ENCODE measurements at places on chromosomes 2 and 18.

GRCh38 chr18:79519751-79520477 is 124.2 kb downstream of the NFATC1 start:
- DNase-seq: peak; percentile 15

- no peak for DNase-seq
Observed at GRCh38 chr18:51390702-51391101, 193.2 kb upstream of the MEX3C start.

- no peak for DNase-seq
Observed at GRCh38 chr18:7233134-7233810, 2.4 kb downstream of the LRRC30 start.

DNA sequence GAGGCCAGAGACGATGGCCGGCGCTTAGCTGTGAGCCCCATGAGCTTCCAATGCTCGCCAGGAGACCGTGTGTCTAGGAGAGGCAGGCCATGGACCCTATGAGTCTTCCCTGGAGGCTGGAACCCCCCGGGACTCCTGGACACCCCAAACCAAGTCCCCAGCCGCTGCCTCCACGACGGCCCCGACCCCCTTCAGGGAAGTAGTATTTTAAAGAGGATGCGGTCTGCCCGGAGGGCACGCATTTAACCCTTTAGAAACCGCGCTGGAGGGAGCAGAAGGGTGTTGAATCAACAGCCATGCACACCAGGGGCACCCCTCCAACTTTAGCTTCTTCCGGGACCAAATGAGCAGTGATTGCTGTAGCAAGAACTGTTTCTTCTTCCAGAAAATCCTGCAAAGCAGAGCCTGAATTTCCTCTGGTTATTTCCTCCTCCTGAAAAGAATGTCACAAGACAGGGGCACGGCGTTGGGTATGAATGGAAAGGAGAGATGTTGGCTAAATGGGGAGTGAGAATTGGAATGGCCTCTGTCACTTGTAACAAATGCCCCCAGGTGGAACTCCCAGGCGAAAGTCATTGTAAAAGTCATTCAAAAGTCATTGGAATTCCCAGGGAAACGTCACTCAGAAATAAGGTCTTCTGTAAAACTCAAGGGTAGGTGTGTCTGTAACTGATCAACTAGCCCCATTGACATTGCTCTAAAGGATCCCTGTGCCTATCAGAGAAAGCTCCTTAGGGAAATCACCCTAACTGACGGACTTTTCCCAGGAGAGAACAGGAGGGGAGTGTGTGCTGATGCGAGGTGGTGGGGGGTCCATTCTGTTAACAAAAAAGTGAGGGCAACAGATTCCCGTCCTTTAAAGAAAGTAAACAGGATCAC is 5.8 kb upstream of the GBX2 start:
- no peak for DNase-seq

GRCh38 chr2:99520813-99521212 is 31.0 kb upstream of the REV1 start:
- DNase-seq: no peak

GRCh38 chr2:233668605-233669260 is 3.0 kb upstream of the UGT1A9 start:
- no peak for DNase-seq

DNA sequence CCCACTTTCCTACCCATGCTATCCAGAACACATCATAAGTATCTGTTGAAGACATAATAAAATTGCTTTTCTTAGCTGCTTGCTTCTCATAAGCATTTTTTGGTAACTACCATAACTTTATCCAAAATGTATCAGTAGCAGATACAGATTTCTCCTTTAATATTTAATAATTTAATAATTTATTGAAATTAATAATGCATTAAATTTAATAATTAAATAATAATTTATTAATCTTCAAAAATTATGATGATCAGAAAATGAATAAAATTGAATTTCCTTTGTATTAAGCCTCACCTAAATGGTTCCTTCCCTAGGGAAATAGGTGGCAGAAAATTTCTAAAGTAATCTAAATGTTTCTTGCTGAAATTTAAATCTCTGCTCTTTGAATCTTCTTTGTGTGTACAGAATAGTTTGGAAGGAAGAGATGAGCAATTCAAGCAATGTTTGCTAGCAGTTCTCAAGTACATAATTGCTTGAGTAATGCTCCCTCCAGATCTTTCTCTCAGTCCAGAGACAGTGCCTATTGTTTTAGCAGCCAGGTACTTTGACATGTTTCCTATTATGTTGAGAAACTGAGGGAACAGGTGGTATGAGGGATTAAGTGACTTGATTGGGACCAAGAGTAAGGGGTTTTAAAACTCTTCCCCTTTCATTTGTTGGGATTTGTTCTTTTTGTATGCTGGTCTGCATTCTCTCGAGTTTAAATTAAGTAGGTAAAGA is 123.1 kb upstream of the CYP26B1 start:
- DNase-seq: no peak

- DNase-seq: peak; percentile 12
Observed at GRCh38 chr2:135473567-135473966, 57.5 kb downstream of the ZRANB3 start.

- no peak for DNase-seq
Observed at GRCh38 chr18:50662177-50662576, 102.3 kb downstream of the MAPK4 start.

- DNase-seq: no peak
Observed at GRCh38 chr18:55863876-55864275, 275.9 kb upstream of the TCF4 start.

- no peak for DNase-seq
Observed at GRCh38 chr2:164655336-164655735, 34.1 kb upstream of the GRB14 start.

- no peak for DNase-seq
Observed at GRCh38 chr2:221517696-221518151, 54.4 kb downstream of the EPHA4 start.

DNA sequence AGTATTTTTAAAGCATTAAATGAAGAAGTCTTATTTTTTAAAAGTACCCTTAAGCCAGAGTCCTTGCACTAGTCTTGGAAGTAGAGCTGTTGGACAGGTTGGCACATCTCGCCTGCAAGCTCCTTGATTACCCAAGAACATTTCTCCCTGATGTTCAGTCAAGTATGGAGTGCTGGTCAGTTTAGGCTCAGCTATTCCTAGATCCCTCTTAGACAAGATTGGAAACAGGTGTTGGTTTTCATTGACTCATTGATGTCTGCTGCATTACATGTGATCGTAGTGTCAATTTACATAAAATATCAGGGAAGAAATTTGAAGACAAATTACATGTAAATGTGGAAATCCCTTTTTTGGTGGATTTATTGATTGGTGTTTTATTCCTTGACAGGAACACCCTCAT is 170.4 kb downstream of the ZNF407 start:
- no peak for DNase-seq

GRCh38 chr2:233470839-233471238 is 95.7 kb downstream of the USP40 start:
- DNase-seq: no peak

GRCh38 chr2:30716123-30716900 is 90.9 kb downstream of the CAPN13 start:
- no peak for DNase-seq

DNA sequence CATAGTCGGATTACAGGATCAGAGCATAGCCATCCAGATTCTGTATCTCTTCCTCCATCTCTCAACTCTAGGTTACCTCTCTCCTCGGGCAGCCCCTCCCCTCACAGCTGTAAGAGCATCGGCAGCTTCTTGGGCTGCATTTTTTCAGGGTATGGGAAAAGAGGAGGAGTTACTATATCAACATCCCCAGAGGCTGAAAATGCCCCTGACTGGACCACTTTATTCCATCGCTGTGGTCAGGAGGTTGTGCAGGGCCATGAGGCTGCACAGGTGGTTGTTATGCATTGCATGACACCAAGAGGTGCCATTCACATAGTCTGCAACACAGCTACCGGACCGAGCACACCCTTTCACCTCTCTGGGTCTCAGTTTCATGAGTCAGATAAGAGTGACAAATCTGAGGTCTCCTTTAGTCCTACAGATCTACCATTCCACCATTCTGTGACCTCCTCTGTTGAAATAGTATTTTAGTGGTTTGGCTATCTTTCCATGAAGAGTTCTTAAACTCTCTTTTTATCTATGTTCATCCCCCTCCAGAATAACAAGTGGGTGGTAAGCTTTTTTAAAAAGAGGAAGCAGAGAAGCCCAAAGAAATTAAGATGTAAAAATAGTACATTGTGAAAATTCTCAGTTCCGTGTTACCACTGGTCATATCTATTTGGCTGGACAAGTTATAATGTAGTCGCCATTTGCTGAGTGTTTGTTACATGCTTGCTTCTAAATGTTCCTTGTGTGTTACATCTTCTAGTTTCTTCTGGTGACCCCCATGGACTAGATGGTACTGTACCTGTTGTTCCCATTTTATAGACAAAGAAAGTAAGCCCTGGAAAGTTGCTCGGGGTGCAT is 56.6 kb upstream of the SLC1A4 start:
- DNase-seq: no peak

- no peak for DNase-seq
Observed at GRCh38 chr2:112665113-112665780, 19.5 kb downstream of the SLC20A1 start.

DNA sequence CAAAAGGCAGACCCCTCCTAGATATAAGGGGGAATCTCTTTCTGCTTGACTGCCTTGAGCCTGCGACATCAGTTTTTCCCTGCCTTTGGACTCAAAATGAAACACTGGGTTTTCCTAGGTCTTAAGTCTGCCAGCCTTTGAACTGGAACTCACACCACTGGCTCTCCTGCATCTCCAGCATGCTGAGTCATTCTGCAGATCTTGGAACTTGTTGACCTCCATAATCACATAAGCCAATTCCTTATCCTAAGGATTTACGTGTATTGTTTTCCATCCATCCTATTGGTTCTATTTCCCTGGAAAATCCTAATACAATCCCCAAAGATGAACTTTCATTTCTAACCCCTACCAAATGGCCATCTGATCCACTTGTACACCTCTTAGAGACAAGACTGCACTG is 88.0 kb downstream of the AFF3 start:
- no peak for DNase-seq

DNA sequence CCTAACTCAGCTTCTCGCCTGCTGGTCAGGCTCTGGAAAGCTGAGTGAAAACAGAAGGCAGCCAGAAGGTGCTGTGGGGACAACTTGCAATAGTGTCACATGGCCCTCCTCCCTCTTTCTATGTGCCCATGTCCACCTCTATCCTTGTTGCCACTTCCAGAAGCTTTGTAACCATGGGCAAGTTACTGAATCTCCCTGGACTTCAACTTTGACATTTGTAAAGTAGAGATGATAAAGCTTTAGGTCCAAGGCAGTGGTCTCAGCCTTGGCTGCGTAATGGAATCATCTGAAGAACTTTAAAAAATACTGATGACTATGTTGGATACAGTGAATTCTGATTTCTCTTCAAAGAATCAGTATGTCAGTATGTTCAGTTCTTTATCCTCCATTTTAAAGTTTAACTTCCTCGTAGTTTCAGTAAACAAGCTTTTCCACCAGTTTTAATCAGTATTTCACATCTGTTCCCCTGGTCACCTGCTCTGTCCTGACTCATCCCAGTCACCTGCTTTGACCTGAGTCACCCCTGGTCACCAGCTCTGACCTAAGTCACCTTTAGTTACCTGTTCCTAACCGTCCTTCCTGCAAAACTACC is 245.2 kb upstream of the STON1 start:
- no peak for DNase-seq

- no peak for DNase-seq
Observed at GRCh38 chr18:78965917-78966792, 13.5 kb upstream of the SALL3 start.

Data from endothelial cell (in vitro differentiated cells).